Stimulated activated CD4-positive, alpha-beta T cell treated with anti-CD3 and anti-CD28 coated beads, Interleukin-2, amount 100 ng/mL, for 48 hours (primary cell): ENCODE measurements at places on chromosomes 2 and 18.

DNA sequence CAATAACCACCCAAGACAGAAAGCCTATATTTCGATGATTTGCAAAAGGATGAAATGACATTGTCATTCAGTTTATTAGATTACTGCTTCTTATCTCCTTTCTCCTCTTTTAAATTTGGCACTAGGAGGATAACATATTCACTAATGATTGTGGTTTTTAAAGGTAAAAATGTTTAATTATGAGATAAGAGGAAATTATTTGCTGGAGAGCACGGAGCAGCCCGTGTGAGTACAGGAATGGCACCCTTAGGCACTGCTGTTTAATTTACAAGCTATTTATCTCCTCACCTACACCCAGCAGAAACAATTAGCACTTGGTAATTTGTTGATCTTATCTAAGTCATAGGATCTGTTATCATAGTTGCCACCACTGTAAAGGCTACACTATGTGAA lies 87.4 kb upstream of the SP3 start:
- no peak for DNase-seq

GRCh38 chr2:8134985-8135682 lies 546.7 kb upstream of the ID2 start:
- DNase-seq, result no peak

- no peak for DNase-seq
Measured at GRCh38 chr2:222538535-222538934, 114.2 kb downstream of the SGPP2 start.

GRCh38 chr18:5961828-5962150 lies 66.5 kb upstream of the TMEM200C start:
- DNase-seq, result no peak

- DNase-seq, result no peak
Measured at GRCh38 chr2:105540642-105541041, 141.8 kb upstream of the FHL2 start.

GRCh38 chr2:186883666-186884065 lies 34.7 kb upstream of the ZSWIM2 start:
- DNase-seq, result no peak

DNA sequence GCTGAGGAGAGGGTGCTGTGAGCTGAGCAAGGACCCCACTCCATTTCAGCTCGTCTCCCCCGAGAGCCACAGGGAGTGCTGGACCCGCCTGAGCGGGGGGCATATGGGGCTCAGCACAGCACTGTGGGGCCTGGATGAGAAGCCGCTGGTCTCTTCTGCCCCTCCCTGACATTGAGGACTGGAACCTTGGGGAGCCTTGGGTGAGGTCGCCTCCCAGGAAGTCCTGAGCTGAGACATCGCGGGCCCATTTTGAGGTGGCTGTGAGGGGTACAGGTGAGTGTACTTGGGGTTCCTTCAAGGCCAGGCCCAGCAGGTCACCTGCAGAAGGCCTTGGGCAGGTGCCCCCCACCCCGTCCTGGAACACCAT lies 3.1 kb upstream of the AQP12A start:
- no peak for DNase-seq

GRCh38 chr18:29321561-29321960 lies 1144.6 kb upstream of the CDH2 start:
- DNase-seq, result no peak

- DNase-seq, result no peak
Measured at GRCh38 chr18:47981320-47981719, 50.9 kb upstream of the SMAD2 start.

DNA sequence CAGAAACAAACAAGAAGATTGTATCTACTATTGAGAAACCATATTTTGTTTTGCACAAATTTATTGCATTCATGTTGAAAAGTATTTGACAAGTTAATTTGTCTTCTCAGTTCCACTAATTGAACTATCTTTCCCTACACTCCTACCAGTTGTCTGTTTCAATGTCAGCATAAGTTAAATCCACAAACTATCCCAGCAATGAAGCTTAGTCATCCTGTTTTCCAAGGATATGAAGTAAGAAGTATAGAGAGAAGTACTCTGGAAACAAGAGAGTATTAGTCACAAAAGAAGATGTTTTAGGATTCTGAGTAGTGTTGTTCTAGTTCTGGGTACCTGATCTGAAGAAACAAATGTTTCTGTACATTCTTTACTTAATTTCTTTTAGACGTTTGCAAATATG lies 261.6 kb upstream of the ZNF804A start:
- no peak for DNase-seq

DNA sequence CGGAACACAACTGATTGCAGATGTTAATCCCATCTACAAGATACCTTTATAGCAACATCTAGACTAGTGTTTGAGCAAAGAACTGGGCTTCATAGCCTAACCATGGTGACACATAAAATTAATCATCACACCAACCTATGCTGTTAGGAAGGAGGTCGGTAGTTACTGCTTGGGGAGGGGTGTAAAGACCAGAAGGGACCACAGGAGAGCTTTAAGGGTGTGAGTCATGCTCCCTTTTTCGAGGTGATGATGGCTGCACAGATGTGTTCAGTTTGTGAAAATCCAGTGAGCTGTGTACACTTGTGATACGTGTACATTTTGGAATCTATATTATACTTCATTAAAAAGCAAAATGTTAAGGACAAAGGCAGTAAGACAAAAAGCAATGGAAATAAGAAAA lies 4.6 kb upstream of the SEH1L start:
- DNase-seq, result no peak

DNA sequence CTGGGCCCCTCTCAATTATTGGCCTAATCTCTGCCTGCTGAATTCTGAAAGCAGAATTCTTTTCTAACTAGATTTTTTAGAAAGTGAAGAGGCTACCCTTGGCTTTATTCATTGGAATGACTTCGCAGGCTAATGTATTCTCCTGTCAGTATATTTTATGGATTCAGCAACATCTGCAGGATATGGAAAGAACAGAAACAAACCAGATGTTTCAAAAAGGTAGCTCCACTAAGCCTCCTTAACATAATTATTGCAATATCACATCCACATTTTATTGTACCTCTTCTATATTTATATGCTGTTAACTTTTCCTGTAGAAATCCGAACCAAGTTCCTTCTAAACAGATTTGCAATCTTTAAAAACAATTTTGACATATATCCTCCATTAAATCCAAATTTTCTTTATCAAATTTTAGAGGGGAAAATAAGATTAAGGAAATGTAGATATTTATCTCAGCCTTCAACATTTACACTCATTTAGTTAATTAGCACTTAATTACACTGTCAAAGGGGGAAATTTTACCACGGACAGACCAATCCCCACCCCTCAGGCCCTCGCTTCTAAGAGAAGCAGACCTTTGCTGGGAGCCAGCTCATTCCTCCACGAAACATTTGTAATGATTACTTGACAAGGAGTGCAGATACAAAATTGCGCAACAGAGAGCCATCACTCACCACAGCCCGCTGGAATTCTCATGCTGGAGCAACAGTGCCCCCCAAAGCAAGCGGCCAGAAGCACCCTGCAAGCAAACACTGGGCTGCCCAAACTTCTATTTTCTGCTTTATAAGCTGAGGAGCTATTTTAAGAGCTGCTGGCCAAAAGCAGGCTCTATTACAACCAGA lies 253.4 kb downstream of the ETAA1 start:
- DNase-seq, result no peak

- DNase-seq, result no peak
Measured at GRCh38 chr18:44227501-44227900, 453.2 kb upstream of the SETBP1 start.

DNA sequence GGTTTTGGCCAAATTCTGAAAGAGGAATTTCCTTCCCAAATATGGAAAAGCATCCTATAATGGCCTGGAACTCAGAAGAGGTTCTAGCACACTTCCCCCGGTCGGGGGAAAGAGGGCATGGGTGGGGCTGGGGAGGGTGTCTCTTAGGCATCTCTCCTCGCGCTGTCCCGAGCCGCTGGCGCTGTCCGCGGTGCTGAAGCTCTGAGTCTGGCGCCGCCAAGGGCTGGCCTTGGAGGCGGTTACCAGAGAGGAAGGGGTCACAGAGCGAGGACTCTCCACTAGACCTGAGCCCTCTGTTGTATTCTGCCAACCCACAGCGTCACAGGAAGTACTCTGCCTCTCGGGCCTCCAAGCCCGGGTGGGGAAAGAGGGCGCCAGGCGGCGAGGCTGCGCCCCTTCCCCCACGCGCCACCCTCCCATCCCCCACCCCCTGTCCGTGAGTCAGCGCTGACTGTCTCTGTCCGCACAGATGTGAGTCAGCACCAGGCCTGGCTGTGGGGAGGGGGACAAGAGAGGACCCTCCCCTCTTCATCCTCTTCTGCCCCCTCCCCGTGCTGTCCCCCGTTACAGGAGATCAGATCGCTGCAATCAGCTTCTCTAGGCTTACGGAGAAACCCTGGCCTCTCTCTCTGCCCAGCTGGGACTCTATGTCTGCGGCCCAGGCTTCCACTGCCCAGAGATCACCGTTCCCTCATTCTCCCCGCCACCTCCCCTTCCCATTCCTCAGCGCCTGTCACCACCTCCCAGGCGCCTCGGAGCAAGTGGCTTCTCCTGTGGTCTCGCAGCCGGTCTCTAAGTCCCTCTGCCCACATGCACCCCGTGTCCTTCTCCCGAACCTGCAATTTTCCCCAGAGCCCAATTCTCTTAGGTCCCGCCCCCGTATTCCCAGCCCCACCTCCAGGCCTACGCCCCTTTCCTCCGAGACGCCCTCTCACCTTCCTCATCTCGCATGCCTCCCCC lies 779 bp downstream of the PTPRN start:
- peak; percentile 75 for DNase-seq

- DNase-seq, result no peak
Measured at GRCh38 chr2:224958873-224959272, 83.4 kb downstream of the DOCK10 start.

- DNase-seq, result no peak
Measured at GRCh38 chr2:164127971-164128527, 392.2 kb upstream of the FIGN start.

DNA sequence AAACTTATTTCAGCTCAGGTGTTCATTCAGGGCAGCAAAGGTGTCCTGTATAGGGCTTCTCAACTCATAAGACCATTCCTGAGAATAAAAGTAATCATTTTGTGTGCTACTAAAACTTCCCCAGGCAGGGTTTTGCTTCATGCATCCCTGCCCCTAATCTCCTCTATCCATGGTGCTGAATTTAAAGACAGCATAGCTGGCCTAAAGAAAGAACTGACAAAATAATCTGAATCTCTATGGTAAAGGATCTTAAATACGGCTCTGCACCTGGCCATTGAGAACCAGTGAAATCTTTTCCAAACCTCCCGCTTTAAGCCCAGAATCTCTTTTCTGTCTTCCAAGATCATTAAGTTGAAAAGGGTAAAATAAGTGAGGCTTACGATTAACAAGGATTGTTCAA lies 292.1 kb upstream of the KLHL29 start:
- DNase-seq, result no peak

GRCh38 chr2:74391209-74391579 lies 11.1 kb upstream of the DCTN1 start:
- DNase-seq, result no peak

- no peak for DNase-seq
Measured at GRCh38 chr2:24754985-24755705, 38.0 kb downstream of the PTRHD1 start.

GRCh38 chr2:86697551-86698104 lies 22.5 kb upstream of the RMND5A start:
- DNase-seq, result no peak

DNA sequence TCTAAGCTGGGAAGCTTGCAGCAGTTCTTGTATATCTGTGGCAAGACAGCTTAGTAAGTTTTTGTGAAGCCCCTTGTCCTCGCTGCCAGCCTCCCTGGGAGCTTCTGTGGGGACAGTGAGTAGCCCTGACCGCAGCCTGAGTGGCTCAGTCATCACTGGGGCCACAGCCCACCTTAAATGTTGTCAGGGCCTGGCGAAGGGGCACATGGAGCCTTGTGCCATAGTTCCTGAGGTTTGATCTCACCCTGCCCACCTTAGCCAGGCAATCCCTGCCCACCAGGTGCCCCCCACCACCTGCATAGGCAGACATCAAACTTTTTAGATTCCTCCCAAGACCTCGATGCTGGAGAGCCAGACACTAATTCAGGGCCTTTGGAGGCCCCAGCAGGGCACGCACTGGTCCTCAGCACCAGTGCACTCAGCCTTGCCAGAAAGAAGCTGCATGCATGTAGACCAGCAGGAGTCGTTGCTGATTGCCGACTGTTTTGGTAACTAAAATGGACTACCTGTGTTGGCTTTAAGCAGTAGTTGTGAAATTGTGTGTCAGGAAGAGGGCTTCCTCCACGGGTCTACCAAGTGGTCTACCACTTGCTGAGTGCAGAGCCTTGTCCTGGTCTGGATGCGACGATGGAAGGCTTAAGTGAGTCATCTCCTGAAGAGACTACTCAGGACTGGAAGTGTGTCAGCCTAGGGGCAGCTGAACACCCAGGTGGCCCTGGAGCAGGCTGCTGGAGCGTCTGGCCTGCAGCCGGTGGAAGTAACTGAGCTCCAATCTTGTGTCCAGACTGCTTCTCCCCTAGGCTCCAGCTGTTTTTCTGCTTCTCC lies 233.1 kb downstream of the SEPTIN10 start:
- no peak for DNase-seq

DNA sequence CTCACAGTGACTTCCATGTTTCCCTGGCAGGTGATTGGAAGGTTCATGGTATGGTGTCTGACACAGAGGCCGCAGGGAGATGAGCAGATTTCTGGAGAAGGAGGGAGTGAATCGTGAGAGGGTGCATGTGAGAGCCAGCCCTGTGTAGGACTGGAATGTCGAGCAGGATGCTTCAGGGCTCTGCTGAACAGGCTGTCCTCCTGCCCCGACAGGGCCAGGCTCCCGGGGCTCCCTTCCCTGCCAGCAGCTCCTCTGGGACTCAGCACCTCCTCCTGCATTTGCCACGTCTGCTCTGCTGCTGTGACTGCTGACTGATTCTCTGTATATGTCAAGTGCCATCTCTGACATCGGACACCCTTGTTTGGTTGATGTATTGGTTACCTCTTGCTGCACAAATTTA lies 38.5 kb upstream of the INHBB start:
- no peak for DNase-seq

GRCh38 chr2:26330114-26330549 lies 15.8 kb upstream of the SELENOI start:
- DNase-seq, result peak; percentile 79

- DNase-seq, result no peak
Measured at GRCh38 chr2:166112193-166112605, 15.6 kb downstream of the SCN1A start.

- no peak for DNase-seq
Measured at GRCh38 chr2:123928358-123928757, 96.7 kb upstream of the CNTNAP5 start.
